Skeletal muscle tissue (tissue), 5 donors: ENCODE measurements at places on chromosomes 12 and 14. TPM values are rescaled to one million over a fixed set of nuclear protein-coding genes. Genes with fewer than 3 reads are reported as not detected.

SVOP gene
- total RNA-seq: under 0.01 TPM

TMEM179 gene
- total RNA-seq: 1.0 TPM

ZDHHC22 gene
- total RNA-seq: 0.52 TPM

CRIP1 gene
- total RNA-seq: 5.2 TPM

PLEKHG7 gene
- total RNA-seq: 0.52 TPM

SLCO1B3 gene
- under 0.01 TPM for total RNA-seq

ADAMTS20 gene
- total RNA-seq: 0.52 TPM

SIX6 gene
- not detected for total RNA-seq

BDKRB1 gene
- not detected for total RNA-seq

RNASE8 gene
- not detected for total RNA-seq

MYF6 gene
- 136 TPM for total RNA-seq

FAM90A1 gene
- total RNA-seq: 0.52 TPM

PIWIL1 gene
- total RNA-seq: not detected

ACOT6 gene
- not detected for total RNA-seq

CNTN1 gene
- 27.1 TPM for total RNA-seq

KCNK10 gene
- total RNA-seq: not detected

SERPINA10 gene
- not detected for total RNA-seq

ACOT4 gene
- total RNA-seq: 0.52 TPM

GUCY2C gene
- total RNA-seq: not detected

GLT1D1 gene
- total RNA-seq: 0.52 TPM

KRT73 gene
- total RNA-seq: under 0.01 TPM
